Left lung (tissue), 14 donors: ENCODE measurements at places on chromosomes 6 and 20.
A peak's percentile ranks its signal among the peaks of the same experiment; 100 is the strongest.

GRCh38 chr6:136859430-136859829 is 37.0 kb downstream of the PEX7 start:
- H3K27me3 ChIP-seq, result no peaks in the 10 kb centered on the region
- peaks cover 5% of the 10 kb centered on the region for H3K36me3 ChIP-seq
- no peak overlapping the region for H3K27ac ChIP-seq

GRCh38 chr6:129882510-129883023 is 21.5 kb upstream of the TMEM244 start:
- no peak for DNase-seq
- H3K4me3 ChIP-seq, result no peak overlapping the region
- H3K27me3 ChIP-seq, result no peaks in the 10 kb centered on the region
- no peaks in the 10 kb centered on the region for H3K36me3 ChIP-seq
- H3K4me1 ChIP-seq, result no peaks in the 10 kb centered on the region

DNA sequence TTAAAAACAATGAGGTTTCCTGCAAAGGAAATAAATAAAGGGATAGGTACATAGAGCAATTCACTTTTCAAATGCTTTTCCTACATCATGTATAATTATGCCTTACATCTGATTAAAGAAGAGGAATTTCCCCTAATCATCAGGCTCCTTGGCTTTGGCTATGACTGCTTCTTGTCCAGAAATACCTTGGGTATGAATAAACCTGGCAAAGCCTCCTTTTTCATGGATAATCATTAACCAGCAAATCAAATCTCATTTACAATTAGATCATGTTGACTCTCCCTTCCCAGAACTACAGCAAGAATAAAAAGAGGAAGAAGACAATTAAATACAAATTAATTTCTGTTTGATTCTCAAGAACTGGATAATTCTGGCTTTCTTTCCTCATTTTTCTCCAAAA is 58.0 kb upstream of the CD2AP start:
- H3K27me3 ChIP-seq, result no peaks in the 10 kb centered on the region
- peak overlapping the region; percentile 29 for H3K27ac ChIP-seq
- H3K4me1 ChIP-seq, result peaks cover 3% of the 10 kb centered on the region
- no peaks in the 10 kb centered on the region for H3K36me3 ChIP-seq

- DNase-seq, result no peak
- no peaks in the 10 kb centered on the region for H3K36me3 ChIP-seq
- H3K27me3 ChIP-seq, result no peaks in the 10 kb centered on the region
- H3K4me1 ChIP-seq, result peaks cover 12% of the 10 kb centered on the region
Measured at GRCh38 chr6:43493833-43494232, 16.3 kb downstream of the LRRC73 start.

DNA sequence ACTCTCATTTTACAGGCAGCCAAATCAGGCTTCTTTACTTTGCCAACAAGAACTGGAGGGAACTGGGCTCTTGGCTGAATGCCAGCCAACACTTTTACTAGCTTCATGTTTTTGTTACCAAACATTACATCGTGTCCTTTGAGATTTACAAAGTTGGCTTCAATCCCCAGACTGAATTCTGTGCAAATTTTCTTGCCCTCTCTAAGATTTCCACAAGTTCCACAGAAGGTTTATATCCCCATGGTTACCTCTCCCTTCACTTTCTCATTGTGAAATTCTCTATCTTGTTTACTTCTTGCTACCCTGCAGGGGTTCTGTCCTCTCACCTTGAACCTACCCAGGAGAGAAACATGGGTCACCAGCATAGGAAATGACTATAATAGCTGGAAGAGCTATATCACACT is 37.6 kb upstream of the PLCB1 start:
- H3K27me3 ChIP-seq, result no peaks in the 10 kb centered on the region
- no peak overlapping the region for H3K4me3 ChIP-seq
- peaks cover 10% of the 10 kb centered on the region for H3K4me1 ChIP-seq
- peak; percentile 54 for DNase-seq
- H3K36me3 ChIP-seq, result no peaks in the 10 kb centered on the region

GRCh38 chr6:123288649-123289048 is 292.6 kb downstream of the CLVS2 start:
- H3K4me3 ChIP-seq, result no peak overlapping the region
- H3K36me3 ChIP-seq, result no peaks in the 10 kb centered on the region
- H3K27ac ChIP-seq, result no peak overlapping the region

GRCh38 chr20:61673152-61673847 is 392.4 kb downstream of the TAF4 start:
- H3K4me3 ChIP-seq, result no peak overlapping the region
- no peaks in the 10 kb centered on the region for H3K36me3 ChIP-seq
- no peak for DNase-seq
- H3K4me1 ChIP-seq, result no peaks in the 10 kb centered on the region
- H3K27me3 ChIP-seq, result no peaks in the 10 kb centered on the region

DNA sequence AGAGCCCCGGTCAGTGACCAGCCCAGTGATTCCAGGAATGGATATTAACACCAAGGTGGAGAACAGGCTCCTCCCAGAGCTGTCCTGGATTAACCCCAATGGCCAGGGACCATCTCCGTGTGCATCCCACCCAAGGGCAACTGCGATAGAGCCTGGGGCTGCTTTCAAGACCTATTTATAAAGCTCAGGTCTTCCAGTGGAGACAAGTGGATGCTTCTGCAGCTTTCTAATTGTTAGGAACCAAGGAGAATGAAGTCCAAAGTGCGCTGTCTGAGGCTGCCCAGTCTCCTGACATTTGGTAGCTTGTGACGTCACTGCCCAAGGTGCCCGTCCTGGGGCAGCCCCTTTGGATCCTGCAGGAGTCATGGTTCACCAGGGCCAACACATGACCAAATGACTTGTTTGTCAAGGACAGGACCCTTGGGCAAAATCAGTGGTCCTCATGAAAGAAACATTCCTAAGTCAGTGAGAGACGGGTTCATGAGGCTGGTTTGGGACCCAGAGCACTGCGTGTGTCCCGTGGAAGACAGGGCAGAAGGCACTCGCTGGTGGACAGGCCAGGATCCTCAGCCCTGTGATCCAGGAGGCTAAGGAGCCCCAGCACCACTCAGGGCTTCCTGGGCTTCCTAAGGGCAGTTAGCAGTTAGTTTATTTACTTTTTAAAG is 174.9 kb downstream of the ANKRD60 start:
- no peak overlapping the region for H3K4me3 ChIP-seq
- DNase-seq, result no peak
- no peaks in the 10 kb centered on the region for H3K36me3 ChIP-seq
- H3K27me3 ChIP-seq, result no peaks in the 10 kb centered on the region
- H3K27ac ChIP-seq, result no peak overlapping the region

DNA sequence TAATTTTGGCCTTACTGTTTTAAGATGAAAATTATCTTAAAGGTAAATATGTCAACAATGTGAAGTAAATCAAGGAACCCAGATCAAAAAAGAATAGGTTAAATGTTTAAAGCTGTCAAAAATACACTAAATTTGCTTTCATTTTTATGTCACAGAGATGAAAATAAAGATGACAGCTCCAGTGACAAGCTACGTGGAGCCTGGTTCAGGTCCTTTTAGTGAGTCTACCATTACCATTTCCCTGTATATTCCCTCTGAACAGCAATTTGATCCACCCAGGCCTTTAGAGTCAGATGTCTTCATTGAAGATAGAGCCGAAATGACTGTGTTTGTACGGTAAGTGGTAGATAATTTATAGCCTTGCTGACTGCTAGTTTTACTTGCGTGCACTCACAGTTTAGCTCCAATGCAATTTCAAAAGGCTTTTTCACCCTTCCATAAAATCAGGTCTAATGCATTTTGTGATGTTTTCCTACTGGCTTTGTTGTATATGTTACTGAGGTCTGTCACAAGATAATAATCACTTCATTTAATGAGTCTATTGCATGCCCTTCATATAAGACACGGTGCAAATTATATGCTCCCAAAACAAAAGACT is 1.9 kb downstream of the HEBP2 start:
- H3K27me3 ChIP-seq, result no peaks in the 10 kb centered on the region
- no peak overlapping the region for H3K4me3 ChIP-seq
- no peak overlapping the region for H3K27ac ChIP-seq

DNA sequence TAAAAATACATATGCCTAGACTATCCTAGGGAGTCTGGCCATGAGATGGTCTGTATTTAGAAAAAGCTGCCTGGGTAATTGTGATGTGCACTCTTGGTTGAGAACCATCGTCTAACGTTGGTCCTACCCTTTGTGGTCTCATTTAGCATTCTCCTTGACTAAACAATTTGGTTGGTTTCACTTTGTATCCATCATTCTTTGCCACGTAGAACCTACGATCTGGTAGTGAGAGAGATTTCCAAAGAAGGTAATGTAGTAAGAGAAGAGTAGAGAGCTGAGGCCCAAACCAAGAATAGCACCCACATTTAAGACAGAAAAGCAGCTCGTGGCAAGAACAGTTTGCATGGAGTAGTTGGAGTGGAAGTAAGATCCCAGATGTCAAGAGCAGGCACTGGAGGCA is 219.8 kb downstream of the TMEM200A start:
- no peak overlapping the region for H3K27ac ChIP-seq
- no peak overlapping the region for H3K4me3 ChIP-seq
- H3K36me3 ChIP-seq, result no peaks in the 10 kb centered on the region
- H3K27me3 ChIP-seq, result no peaks in the 10 kb centered on the region
- no peak for DNase-seq

GRCh38 chr20:62774762-62775161 is 21.5 kb upstream of the MRGBP start:
- peaks cover 31% of the 10 kb centered on the region for H3K27me3 ChIP-seq
- H3K36me3 ChIP-seq, result no peaks in the 10 kb centered on the region
- no peak for DNase-seq
- H3K27ac ChIP-seq, result peak overlapping the region; percentile 5

DNA sequence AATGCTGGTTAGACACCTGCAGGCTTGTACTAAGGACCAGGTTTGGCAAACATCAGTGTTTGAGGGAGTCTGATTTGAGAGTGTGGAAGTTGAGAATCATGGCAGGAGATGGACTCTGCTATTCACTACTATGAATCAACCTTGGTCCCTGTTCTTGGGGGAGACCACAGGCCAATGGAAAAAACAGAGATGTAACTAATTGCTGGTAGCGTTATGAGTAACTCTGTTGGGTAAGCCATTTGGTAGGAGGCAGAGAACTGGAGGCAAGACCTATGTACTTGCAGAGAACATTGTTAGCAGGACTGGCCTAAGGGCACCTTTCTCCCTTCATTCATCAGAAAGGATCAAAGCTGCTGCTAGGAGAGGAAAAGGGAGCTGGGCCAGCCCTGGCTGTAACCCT is 8.3 kb upstream of the WFDC2 start:
- H3K4me1 ChIP-seq, result no peaks in the 10 kb centered on the region
- H3K36me3 ChIP-seq, result no peaks in the 10 kb centered on the region
- H3K27me3 ChIP-seq, result no peaks in the 10 kb centered on the region
- DNase-seq, result no peak

- DNase-seq, result no peak
- H3K36me3 ChIP-seq, result no peaks in the 10 kb centered on the region
- H3K27me3 ChIP-seq, result no peaks in the 10 kb centered on the region
- H3K27ac ChIP-seq, result peak overlapping the region; percentile 69
- no peak overlapping the region for H3K4me3 ChIP-seq
- H3K4me1 ChIP-seq, result peaks cover 32% of the 10 kb centered on the region
Measured at GRCh38 chr6:142846459-142846831, 98.5 kb downstream of the HIVEP2 start.

GRCh38 chr6:108736832-108737231 is 111.4 kb upstream of the ARMC2 start:
- H3K4me1 ChIP-seq, result no peaks in the 10 kb centered on the region
- H3K4me3 ChIP-seq, result no peak overlapping the region
- H3K27me3 ChIP-seq, result no peaks in the 10 kb centered on the region

DNA sequence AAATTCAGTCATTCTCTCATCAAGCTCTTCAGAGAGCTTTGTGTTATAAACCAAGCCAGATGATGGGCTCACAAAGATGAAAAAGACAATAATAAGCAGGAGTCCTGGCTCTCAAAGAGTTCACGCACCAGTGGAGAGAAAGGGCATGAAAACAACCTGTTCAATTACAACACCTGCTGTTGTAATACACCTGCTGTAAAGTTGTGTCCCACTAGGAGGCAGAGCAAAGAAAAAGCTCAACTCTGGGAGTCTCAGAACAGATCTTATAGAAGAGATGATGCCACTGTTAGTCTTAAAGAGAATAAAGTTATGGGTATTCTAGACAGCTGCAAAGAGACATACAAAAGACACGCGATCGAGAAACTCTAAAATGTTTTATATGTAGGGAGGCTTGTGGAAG is 100.6 kb downstream of the DCDC2 start:
- H3K27me3 ChIP-seq, result no peaks in the 10 kb centered on the region
- H3K36me3 ChIP-seq, result no peaks in the 10 kb centered on the region
- no peak for DNase-seq
- H3K4me3 ChIP-seq, result no peak overlapping the region
- no peak overlapping the region for H3K27ac ChIP-seq

DNA sequence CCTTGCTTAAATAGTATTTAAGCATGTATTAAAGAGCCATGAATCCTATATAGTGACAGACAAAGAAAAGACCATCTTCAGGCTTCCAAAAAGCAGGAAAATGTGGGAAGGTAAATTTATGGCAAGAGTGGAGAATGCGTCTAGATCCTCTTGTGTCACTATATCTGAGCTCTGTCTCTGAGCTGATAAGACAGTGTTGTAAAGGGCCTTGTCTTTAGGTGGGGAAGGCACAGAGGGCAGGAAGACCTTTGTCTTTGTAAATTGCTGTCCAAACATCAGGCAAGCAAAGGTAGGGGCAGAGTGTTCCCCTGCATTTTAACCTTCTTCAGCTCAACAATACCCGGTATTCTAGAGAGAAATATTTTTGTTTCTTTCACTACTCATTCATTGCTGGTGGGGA is 33.9 kb upstream of the MBOAT1 start:
- H3K27me3 ChIP-seq, result no peaks in the 10 kb centered on the region
- no peak overlapping the region for H3K27ac ChIP-seq
- DNase-seq, result no peak

DNA sequence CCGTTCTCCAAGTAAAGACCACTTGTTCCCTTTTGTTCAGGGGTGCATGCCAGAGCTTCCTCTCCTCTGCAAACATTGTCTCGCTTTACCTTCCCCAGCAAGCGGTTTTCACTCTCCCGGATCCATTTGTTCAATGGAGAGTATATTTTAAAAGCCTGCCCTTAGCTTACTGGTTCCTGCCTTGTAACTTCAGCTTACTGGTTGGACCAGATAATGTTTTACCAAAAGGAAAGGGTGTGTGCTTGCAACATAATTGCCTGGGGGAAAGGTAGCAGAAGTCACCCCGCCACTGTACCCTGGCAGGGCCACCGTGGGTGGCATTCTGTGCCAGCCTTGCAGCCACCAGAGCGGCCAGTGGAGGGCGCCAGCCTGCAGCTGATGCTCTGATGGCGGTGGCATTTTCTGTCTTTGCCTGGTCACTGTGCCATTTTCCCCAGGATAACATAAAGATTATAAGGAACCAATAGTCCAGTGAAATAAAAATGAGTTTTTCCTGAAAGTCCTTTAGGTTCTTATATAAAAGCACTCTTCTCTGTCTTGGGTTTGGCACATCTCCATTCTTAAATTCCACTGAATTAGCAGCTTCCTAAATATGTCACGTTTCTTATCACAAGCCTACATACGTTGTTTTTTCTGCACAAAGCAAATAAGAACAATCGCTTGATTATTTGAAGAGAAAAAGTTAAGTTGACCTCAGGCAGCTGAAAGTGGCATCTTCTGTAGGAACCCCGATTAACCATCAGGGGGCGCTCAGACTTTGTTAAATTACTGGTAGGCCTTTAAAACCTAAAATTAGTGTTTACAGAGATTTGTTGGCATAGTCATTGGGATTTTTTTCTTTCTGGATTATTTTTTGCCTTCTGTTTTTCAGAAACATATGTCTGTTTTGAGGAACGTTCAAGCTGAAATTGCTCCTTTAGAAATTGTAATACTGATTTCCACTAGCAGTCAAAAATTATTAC is 67.4 kb upstream of the XRN2 start:
- peak; percentile 87 for DNase-seq
- peaks cover 9% of the 10 kb centered on the region for H3K36me3 ChIP-seq
- H3K27me3 ChIP-seq, result no peaks in the 10 kb centered on the region
- no peak overlapping the region for H3K4me3 ChIP-seq
- no peak overlapping the region for H3K27ac ChIP-seq

- no peak overlapping the region for H3K4me3 ChIP-seq
- H3K27ac ChIP-seq, result no peak overlapping the region
- no peaks in the 10 kb centered on the region for H3K27me3 ChIP-seq
- no peak for DNase-seq
- no peaks in the 10 kb centered on the region for H3K4me1 ChIP-seq
Measured at GRCh38 chr20:57526087-57526884, 1.3 kb upstream of the CTCFL start.
